ENCODE measurements at places on chromosomes 11 and 22.

GRCh38 chr11:14320020-14320419 lies 39.0 kb downstream of the RRAS2 start:
- no peak for DNase-seq

GRCh38 chr22:30821863-30822215 lies 127.2 kb downstream of the OSBP2 start:
- no peak for DNase-seq

DNA sequence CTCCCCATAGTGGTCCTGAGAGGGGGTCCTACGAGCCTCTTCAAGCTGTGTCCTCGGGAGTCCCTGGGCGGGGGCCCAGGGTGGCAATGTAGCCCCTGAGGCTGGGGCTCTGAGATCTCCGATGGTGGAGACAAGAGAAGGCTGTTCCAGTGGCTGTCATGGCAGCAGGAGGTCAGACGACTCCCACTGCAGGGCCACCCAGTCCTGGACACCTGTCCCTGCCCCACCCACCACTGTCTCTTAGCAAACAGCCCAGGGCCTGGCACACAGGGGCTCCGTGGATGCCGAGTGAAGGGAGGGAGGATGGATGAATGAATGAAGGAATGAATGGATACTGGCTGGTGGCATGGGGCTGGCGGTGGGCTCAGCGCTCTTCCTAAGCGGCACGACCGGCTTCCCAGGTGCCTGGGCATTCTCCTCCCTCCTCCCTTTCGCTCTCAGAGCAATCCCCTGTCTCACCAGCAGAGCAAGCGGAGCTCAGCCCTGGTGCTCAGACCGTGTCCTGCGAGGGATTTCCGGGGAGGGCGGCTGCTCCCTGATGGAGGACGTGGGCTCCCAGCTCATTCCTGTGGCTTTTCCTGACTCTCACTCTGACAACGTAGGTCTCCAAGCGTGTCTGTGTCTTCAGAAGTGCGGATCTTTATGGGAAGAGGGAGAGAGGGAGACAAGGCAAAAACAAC lies 1272.6 kb downstream of the BRD1 start:
- DNase-seq, result peak; percentile 26

DNA sequence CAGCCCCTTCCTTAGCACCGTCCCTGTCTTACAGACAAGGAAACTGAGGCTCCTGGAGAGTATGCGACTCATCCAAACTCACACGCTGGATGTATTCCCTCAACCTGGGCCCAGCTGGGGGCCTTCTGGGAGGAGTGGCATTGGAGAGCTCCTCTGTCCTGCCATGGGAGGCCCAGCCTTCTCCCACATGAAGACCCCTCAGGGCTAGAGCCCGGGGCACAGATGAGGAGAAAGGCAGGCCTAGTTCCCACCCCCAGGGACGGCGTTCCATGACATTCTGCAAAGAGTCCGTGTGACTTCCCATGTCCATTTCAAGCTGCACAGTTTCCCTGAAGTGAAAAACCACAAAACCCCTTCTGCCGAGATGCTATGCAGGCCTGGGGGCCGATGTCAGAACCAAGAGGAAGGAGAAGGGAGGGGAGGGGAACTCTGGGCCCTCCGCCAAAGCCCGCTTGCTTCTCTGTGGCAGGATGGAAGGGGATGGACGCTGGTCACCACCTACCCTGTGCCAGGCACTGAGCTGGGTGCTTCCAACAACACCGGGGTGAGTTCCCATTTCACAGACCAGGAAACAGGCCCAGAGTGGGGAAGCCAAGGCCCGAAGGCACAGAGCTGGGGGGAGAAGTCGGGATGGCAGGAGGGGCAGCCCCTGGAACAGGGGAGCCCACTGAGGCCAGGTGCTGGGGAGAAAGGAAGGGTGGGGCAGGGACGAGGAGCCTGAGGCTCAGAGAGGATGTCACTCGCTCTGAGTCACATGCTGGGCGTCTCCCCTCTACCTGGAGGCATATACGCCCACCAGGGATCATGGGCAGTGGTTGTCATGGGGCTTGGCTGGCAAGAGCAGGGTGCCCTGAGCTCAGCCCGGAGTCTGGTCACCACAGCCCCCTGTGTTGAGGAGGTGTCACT lies 15.7 kb downstream of the RAC2 start:
- no peak for DNase-seq

DNA sequence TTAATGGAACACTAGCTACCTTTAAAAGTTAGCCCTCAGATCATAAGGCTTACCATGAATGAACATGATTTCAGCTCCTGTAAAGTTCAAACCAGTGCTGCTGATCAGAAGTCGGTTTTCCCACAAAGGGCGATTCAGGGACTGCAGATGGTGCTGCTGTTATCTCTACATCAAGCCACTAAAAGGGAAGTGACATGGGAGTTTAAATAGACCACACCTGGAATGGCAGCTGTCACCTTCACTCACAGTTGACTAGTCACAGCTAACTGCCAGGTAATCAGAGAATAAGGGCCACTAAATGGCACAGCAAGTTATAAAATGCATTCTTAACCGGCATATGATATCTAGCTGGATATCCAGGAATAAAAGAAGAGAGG lies 581.1 kb upstream of the ARHGAP42 start:
- no peak for DNase-seq

DNA sequence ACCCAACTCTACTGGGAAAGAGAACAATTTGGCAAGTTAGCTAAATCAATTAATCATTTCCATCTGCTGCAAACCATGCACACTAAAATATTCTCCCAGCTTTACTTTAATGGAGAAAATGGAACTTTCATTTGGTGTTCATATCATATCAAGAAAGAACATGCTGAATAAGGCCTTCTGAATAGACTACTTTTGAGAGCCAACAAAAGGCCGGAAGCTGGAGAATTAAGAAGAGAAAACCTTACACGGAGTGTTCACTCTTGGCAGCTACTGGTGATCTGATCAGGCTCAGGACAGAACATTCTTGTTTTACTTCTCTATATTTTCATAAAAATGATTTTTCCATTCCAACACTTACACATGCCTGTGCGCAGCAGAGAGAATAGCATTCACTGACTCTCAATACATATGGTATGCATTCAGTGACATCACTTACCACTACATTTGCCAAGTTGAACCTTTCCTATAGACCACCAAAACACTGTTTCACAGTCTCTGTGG lies 165.3 kb downstream of the TTC28 start:
- no peak for DNase-seq

DNA sequence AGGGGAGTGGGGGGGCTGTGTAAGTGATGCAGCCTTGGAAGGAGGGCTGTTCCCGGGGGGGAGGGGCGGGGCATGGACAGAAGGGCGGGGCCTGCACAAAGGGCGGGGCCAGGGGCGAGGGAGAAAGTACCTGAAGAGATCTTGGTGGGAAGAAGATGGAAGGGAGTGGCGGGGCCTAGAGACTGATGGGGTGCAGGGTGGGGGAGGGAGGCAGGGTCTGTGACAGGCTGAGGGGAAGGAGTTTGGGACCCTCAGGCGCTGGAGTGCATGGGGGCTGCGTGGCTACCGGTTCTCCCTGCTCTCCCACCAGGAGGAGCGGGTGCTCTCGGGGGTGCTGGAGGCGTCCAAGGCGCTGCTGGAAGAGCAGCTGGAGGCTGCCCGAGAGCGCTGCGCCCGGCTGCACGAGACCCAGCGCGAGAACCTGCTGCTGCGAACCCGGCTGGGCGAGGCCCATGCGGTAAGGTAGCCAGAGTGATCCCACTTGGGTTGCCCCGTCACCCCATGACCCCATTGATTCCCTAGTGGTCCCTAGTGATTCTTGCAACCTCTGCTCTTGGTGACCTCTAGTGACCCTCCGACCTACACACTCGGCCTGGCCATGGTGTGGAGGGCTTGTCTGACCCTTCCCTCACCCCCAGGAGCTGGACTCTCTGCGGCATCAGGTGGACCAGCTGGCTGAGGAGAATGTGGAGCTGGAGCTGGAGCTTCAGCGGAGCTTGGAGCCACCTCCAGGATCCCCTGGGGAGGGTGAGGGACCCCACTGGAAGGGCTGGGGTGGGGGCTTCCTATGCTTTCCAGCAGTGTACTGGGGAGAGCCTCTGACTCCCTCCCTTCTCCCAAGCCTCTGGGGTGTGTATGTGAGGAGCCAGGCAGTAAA lies 3.1 kb downstream of the CCDC88B start:
- no peak for DNase-seq

DNA sequence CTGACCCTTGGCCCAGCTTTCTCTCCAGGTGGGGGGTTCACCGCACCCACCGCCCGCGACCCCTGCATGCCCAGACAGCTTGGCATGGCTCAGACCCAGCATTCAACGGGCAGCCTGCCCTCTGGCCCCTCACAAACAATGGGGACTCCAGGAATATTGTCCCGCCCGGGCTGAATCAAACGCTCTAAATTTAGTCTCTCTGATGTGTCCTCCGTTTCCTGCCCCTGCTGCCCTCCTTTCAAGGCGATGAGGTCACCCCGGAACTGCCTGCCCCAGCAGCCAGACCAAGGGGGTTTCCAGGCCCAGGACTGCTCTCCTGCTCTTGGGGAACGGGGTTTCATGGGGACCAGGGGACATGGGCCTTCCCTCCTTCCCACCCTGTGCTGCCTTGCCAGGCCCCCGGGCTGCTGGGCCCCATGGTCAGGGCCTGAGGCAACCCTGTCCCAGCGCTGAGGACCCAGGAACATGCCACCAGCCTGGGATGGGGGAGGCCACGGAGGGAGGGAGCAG lies 10.1 kb upstream of the PDGFB start:
- no peak for DNase-seq

DNA sequence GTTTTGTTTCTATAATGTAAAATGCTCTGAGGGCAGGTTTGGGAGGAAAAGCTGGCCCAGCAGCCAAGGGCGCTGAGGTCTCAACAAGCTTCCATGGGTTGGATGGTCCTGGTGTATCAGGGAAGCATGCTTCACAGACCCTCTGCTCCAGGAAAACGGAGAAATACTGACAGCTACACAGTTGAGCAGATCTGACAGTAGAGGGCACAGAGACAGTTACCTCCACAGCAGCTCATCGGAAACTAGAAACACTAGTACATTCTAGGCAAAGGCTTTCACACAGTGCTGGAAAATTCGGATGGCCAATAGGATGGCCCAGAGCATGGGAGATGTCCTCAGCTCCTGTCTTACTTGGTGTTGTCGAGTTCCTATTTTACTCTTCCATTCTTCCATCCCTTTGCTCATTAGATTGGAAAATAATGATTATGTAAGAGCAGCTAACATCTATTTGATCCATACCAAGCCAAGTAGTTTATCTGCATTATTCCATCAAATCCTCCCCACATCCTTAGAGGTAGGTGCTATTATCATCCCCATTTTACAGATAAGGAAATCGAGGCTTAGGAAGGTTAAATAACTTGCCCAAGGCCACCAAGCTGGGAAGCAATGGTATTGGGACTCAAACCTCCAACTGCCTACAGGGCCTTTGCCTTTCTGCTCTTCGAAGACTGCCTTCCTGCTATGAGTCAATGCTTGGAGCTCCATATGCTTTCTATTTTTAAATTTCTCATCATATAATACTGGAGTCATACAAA lies 28.3 kb downstream of the LMO2 start:
- no peak for DNase-seq

DNA sequence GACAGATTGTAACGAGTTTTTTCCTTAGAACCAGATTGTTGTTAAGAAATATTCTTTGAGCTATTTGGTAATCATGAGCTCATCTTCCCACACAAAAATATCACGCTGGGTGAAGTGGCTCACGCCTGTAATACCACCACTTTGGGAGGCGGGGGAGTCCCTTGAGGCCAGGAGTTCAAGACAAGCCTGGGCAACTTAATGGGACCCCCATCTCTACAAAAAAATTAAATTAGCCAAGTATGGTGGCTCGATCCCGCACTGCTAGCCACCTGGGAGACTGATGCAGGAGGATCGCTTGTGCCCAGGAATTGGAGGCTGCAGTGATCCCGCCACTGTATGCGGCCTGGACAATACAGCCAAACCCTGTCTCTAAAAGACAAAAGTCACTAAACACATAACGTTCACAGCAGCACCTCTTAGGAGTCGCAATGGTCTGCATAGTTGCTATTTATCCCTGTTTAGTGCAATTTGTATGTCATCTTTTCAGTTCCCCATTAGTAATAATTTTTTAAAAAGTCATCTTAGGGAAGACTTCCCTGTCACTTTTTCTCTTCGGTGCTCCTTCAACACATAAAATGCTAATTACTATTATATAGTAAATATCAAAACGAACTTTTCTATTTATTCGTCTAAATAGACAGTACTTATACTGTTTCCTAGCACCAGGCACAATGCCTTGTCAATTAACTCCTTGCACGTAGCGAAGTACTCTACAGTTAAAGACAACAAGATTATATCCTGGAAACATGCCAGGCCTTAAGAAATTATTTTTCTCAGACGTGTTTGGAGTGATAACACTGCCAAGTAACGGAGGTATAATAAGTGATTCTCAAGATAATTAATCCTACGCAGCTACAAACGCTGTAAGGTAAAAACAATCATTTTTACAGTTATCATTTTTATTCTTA lies 1.1 kb downstream of the ST13 start:
- DNase-seq, result no peak

GRCh38 chr22:17797721-17798559 lies 23.7 kb upstream of the BID start:
- DNase-seq, result no peak

DNA sequence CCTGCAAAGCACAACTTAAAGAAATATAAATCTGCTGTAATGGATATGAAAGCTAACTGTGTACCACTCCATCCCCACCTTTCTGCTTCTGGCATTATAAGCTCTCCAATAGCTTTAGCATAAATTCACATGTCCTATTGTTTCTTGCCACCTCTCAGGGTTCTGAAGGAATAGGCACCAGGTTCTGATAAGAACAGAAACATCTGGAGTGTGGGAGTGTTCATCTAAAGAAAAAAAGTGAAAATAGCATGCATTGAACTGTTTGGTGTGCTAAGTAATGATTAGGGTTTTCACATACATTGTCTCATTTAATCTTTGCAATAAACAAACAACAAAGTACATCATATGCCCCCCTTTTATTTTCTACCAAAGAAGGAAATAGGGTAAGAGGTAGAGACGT lies 72.3 kb downstream of the FAM76B start:
- DNase-seq, result no peak

- DNase-seq, result no peak
Measured at GRCh38 chr11:66042996-66043906, 5.7 kb downstream of the GAL3ST3 start.

GRCh38 chr11:26537341-26537740 lies 34.7 kb downstream of the MUC15 start:
- DNase-seq, result no peak

GRCh38 chr11:94731880-94732601 lies 36.1 kb upstream of the AMOTL1 start:
- no peak for DNase-seq

DNA sequence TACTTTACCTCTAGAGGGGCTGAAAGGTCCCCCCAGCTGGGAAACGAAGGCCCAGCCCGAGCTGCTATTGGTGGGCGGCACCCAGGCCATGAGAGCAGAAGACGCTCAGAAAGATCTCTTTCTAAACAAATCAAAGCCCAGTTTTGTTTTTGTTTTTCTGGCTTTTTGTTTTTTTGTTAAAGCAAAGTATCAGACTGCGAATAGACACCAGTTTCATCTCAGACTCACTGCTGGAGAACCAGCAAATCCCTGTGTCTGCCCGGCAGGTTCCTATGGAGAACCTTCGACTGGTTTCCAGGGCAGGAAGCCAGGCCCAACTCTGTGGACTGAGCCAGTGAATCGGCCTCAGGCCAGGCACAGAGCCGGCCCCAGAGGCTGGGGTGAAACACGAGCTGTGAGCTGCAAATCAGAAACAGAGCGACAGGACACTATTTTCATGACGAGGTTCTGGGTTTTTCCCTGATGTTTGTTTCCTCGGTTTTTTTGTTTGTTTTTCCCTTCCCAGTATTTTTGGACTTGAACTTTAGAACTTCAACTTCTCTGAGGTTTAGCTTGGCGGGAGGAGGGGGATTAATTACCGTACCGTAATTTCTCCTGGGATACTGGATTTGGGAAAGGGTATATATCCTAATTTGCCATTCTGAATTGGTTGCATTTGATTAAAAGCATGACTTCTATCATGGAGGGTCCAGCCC lies 16.0 kb upstream of the B4GALNT4 start:
- no peak for DNase-seq

- no peak for DNase-seq
Measured at GRCh38 chr11:134352111-134352510, 20.3 kb downstream of the GLB1L2 start.

Measured in neural crest cell (in vitro differentiated cells).